ENCODE measurements at places on chromosomes 7 and 10. TPM values are rescaled to one million over a fixed set of nuclear protein-coding genes. Genes with fewer than 3 reads are reported as not detected.

The MUC3A gene
- not detected for total RNA-seq

The BAIAP2L1 gene
- 5.3 TPM for total RNA-seq

The BTBD16 gene
- total RNA-seq: not detected

The ABCB4 gene
- total RNA-seq: 0.26 TPM

The GPR141 gene
- under 0.01 TPM for total RNA-seq

DNA sequence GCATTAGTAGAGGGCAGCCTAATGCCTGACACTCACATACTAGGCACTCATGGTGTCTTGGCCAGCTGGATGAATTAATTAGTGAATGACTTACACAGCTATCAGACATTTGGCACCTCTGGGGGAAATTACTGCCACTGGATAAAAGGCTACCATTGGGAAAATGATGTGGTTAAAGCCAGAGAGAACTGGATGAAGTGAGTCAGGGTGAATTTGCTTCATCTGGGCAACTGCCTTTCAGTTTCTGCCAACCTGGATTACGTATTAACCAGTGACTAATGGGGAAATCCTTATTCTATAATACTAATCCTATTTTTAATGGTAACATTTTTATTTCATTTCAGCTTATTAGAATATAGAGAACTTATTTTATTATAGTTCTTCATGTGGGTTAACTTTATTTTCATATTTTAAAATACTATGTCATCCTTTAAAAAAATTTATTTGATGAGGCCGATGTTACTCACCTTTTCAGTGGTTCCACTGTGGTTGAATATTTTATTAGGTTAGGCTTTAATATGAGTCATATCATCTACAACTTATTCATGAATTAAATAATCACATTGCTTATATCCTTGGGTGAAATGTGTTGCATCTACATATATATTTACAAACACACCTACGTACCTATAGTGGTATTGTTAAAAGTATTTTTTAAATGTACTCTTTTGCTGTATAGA, 85.6 kb upstream of the CAPZA2 start:
- peak overlapping the region; percentile 66 for H3K27ac ChIP-seq
- peak; percentile 72 for DNase-seq
- H3K36me3 ChIP-seq: peaks cover 3% of the 10 kb centered on the region

GRCh38 chr7:156578978-156579430, 61.6 kb upstream of the RNF32 start:
- H3K4me1 ChIP-seq: no peaks in the 10 kb centered on the region
- H3K27me3 ChIP-seq: no peaks in the 10 kb centered on the region
- H3K4me3 ChIP-seq: no peak overlapping the region
- DNase-seq: no peak
- no peak overlapping the region for H3K27ac ChIP-seq
- H3K36me3 ChIP-seq: no peaks in the 10 kb centered on the region

- no peak for DNase-seq
- H3K27me3 ChIP-seq: peaks cover 5% of the 10 kb centered on the region
- H3K36me3 ChIP-seq: no peaks in the 10 kb centered on the region
These were observed 51.7 kb upstream of the NANOS1 start for GRCh38 chr10:118977835-118978234.

DNA sequence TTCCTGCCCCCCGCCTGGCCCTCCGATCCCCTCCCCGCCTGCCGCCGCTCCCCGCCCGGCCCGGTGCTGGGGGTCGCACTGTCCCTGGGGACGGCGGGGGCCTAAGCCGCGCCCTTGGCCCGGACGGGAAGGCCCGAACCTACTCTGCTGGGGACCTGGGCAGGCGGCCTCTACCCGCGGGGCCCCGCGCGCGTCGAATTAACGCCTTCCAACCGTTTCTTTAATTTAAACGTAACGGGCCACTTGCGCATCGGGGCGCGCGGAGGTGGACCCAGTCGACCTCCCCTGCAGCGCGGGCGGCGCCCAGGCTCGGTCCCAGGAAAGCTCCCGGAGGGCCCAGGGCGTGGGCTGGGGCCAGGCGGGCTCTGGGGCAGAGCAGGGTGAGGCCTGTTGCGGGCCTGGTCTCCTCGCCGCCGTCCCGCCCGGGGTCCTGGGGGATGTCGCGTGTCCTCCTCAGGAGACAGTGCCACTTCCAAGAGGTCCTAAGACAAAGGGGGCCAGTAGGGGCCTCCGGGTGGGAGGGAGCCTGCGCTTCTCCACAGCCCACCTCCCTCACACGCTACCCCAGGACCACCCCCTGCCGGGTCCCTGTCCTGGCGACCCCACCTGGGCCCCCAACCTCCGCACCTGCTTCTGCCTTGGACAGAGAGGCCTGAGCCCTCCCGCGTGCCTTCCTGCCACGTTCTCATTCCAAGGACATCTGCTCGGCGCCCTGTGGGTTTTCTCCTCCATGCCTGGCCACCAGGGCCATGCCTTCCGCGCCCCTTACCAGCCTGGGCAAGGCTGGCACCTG, 658 bp upstream of the PTPRN2 start:
- no peaks in the 10 kb centered on the region for H3K4me1 ChIP-seq
- no peak overlapping the region for H3K27ac ChIP-seq
- no peak for DNase-seq
- H3K4me3 ChIP-seq: no peak overlapping the region

DNA sequence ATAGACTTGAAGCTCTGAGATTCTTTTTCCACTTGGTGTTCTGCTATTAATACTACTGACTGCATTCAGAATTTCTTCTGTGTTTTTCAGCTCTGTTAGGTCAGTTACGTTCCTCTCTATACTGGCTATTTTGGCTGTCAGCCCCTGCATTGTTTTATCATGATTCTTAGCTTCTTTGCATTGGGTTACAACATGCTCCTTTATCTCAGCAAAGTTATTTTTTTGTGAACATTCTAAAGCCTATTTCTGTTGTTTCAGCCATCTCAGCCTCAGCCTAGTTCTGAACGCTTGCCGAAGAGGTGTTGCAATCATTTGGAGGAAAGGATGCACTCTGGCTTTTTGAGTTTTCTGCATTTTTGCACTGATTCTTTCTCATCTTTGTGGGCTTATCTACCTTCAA, 201.5 kb upstream of the GNAI1 start:
- no peak overlapping the region for H3K4me3 ChIP-seq
- peak; percentile 90 for DNase-seq
- no peaks in the 10 kb centered on the region for H3K4me1 ChIP-seq
- H3K36me3 ChIP-seq: no peaks in the 10 kb centered on the region
- no peak overlapping the region for H3K27ac ChIP-seq
- no peaks in the 10 kb centered on the region for H3K27me3 ChIP-seq

DNA sequence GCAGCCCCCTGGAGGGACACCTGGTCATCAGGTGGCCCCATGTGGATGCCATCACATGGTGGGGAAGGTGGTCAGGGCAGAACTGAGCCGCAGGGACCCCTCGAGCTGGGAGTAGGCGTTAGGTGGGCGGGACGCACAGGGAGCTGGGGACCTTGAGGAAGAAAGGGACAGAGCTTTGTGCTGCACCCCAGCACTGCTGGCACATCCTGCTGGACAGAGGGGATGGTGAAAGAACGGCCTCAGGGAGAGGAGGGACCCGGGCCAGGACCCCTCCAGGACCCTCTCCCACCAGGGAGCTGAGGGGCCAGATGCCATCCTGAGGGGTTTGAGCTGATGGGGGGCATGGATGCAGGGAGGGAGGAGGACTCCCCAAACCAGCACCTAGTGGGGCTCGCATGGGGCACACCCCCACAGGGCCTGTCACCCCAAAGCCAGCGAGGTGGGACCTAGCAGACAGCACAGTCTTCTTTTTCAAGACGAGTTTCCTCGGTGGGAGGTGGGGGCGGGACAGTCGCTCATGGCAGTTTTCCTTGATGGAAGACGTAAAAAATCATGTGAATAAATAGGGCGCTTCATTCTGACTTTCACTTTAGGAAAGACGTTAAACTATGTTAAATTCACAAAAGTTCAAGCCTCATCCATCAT, 43.3 kb downstream of the STK32C start:
- no peaks in the 10 kb centered on the region for H3K36me3 ChIP-seq
- no peak for DNase-seq
- H3K4me3 ChIP-seq: no peak overlapping the region
- H3K4me1 ChIP-seq: no peaks in the 10 kb centered on the region
- no peaks in the 10 kb centered on the region for H3K27me3 ChIP-seq

DNA sequence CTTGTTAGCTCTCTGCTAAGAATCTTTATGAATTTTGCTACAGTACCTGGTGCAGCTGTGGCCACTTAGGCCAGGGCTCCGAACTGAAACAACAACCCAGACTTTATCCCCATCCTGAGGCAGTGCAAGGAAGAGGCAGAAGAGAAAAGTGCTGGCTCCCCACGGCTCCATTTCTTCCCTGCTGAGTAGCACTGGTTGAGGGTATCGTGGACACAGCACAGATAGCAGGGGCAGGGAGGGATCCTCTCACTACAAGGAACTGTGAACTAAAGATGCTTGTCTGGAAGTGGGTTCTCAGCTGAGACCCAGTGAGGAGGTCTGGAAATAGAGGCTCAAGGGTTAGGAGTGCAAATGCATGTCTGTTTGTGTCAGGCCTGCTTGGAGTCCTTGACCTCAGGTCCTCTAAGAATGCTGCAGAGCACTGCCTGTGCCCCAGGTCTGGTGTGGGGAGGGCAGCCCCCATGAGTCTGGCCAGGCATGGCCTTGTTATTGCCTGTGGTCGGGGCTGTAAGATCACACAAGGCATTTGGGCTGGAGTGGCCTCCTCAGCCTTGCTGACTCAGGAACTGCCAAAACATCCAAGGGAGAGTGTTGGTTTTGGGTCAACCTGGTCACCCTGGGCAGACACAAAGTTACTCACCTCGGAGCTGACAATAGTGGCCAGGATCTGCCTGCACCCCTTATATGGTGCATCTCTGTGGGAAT, 58.1 kb downstream of the DMBT1 start:
- no peak for DNase-seq
- no peaks in the 10 kb centered on the region for H3K4me1 ChIP-seq
- no peaks in the 10 kb centered on the region for H3K36me3 ChIP-seq
- H3K4me3 ChIP-seq: no peak overlapping the region
- no peak overlapping the region for H3K27ac ChIP-seq
- H3K27me3 ChIP-seq: no peaks in the 10 kb centered on the region

DNA sequence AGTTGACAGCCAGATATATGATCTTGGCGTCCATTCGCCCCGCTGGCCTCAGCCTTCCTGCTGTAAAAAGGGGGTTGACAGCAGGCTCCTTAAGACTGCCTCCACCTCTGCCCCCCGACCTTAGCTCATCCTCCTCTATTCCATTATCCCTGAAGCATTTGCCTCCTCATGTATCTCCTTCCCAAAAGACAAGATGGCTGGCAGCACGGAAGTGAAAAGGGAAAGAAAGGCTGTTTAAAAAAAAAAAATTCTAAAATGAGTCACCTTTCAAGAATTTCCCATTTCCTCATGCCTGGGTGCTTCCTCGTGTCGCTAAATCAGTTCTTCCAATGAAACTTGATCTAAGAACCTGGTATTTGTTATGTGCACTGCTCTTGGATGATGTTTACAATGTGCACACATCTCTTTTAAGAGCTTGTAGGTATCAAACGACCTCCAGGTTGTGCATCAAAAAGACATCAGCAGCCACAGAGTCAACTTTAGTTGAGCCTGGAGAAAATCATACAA, 1.7 kb downstream of the SCRN1 start:
- H3K27ac ChIP-seq: peak overlapping the region; percentile 93
- H3K27me3 ChIP-seq: no peaks in the 10 kb centered on the region
- DNase-seq: peak; percentile 85

GRCh38 chr7:107597582-107597916, 17.5 kb downstream of the BCAP29 start:
- no peaks in the 10 kb centered on the region for H3K27me3 ChIP-seq
- no peak for DNase-seq
- H3K27ac ChIP-seq: no peak overlapping the region
- H3K4me1 ChIP-seq: peaks cover 5% of the 10 kb centered on the region
- no peak overlapping the region for H3K4me3 ChIP-seq

GRCh38 chr10:42623929-42624328, 14.4 kb downstream of the ZNF33B start:
- H3K4me1 ChIP-seq: no peaks in the 10 kb centered on the region
- no peak overlapping the region for H3K27ac ChIP-seq
- no peak overlapping the region for H3K4me3 ChIP-seq
- no peaks in the 10 kb centered on the region for H3K27me3 ChIP-seq
- no peaks in the 10 kb centered on the region for H3K36me3 ChIP-seq

DNA sequence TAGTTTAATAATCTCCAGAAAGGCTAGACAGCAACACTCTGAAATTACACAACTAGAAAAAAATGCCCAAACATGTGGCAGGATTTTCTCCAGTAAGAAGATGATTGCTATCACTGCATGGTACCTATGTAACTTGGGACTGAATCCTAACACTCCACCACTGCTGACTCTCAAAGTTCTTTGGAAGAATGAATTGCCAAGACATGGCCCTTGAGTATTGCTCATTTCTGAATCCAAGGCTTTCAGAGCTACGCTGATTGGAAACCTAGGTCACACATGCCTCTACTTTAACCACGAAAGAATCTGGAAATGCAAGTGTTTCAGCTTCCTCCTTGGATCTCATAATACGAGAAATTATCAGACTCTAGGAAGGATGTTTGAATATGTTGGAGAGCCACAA, 167.5 kb upstream of the CELF2 start:
- H3K27ac ChIP-seq: no peak overlapping the region
- H3K4me3 ChIP-seq: no peak overlapping the region
- H3K27me3 ChIP-seq: no peaks in the 10 kb centered on the region

DNA sequence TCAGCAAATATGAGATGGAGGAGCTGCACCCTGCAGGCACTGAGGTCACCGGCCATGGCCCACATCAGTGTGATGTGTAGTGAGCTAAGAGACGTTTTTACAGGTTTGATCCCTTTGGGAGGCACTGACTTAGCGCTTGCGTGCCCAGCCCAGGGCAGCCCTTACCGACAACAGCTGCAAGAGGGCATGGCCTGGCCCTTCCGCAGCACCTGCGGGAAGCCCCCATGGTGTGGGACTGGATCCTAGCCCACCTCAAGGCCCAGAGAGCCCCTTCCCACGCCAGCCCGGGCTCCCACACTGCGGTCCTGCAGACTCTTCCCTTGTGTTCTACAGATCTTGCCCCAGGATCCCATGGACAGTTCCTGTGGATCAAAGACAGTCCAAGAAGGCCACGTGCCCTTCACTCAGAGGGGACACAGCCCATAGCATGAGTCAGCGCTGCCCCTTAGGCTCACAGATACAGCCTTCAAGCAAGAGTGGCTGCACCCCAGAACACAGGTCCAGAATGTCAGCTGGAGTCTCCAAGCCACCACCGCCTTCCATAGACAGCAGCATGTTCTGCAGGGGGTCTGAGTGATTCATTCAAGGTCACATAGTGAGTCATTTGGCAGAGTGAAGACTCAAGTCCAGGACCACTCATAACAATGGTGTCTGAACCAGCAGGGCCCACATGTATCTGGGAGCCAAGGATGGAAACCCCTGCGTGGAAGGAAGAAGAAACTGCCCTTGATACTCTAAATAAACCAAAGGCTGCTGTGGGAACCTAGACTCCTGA, 25.4 kb downstream of the TLL2 start:
- H3K27me3 ChIP-seq: no peaks in the 10 kb centered on the region
- no peak overlapping the region for H3K27ac ChIP-seq
- H3K4me1 ChIP-seq: no peaks in the 10 kb centered on the region
- H3K36me3 ChIP-seq: no peaks in the 10 kb centered on the region
- DNase-seq: peak; percentile 58

GRCh38 chr10:129511086-129511485, 44.0 kb downstream of the MGMT start:
- H3K27ac ChIP-seq: no peak overlapping the region
- H3K36me3 ChIP-seq: no peaks in the 10 kb centered on the region
- no peaks in the 10 kb centered on the region for H3K27me3 ChIP-seq
- H3K4me1 ChIP-seq: no peaks in the 10 kb centered on the region

All from fibroblast of lung (primary cell).